ENCODE measurements at places on chromosomes 6 and 20. TPM values are rescaled to one million over a fixed set of nuclear protein-coding genes. Genes with fewer than 3 reads are reported as not detected.
A peak's percentile ranks its signal among the peaks of the same experiment; 100 is the strongest.

DNA sequence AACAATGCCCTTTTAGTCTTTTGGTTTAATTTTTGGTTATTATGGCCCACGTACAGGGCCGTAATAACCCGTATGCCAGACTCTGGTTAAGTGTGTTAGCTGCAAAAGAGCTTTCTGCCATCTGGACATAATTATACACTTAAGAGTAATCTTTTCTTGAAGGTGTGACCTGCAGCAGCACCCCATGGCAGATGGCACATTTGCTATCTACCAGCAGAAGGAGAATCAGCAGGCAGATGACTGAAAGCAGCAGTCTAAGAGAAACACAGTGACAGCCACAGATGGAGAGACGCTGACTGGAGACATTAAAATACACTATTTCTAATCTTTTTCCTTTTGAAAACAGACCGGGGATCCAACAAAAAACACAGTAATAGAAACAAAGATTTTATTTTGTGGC lies 18.7 kb downstream of the ASF1A start:
- no peak overlapping the region for H3K4me3 ChIP-seq
- no peak for DNase-seq
- no peaks in the 10 kb centered on the region for H3K36me3 ChIP-seq
- H3K4me1 ChIP-seq, result no peaks in the 10 kb centered on the region
- H3K27me3 ChIP-seq, result no peaks in the 10 kb centered on the region

DNA sequence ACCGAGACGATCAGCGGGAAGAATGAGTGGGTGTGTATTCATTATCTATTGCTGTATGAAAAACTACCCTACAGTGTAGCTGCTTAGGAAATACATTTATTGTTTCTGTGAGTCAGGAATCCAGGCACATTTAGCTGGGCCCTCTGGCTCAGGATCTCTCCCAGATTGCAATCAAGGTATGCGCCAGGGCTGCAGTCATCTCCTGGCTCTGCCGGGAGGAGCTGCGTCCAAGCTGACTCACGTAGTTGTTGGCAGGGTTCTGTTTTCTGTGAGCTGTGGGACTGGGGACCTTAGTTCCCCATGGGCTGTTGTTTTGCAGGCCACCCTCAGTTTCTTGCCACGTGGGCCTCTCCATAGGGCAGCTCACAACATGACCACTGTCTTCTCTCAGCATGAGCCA lies 68.2 kb upstream of the FUCA2 start:
- peak; percentile 66 for DNase-seq
- no peaks in the 10 kb centered on the region for H3K27me3 ChIP-seq

RPS6KA2 gene
- total RNA-seq, result 24.9 TPM

- H3K27ac ChIP-seq, result no peak overlapping the region
- DNase-seq, result no peak
- H3K4me1 ChIP-seq, result no peaks in the 10 kb centered on the region
- H3K27me3 ChIP-seq, result peaks cover 73% of the 10 kb centered on the region
These were observed 3.1 kb upstream of the INSM1 start for GRCh38 chr20:20364593-20365479.

LST1 gene
- total RNA-seq, result 5.8 TPM

GRCh38 chr6:162395181-162395580 lies 332.4 kb downstream of the PRKN start:
- no peak overlapping the region for H3K4me3 ChIP-seq
- H3K36me3 ChIP-seq, result no peaks in the 10 kb centered on the region
- H3K27ac ChIP-seq, result no peak overlapping the region
- no peaks in the 10 kb centered on the region for H3K27me3 ChIP-seq

- peaks cover 20% of the 10 kb centered on the region for H3K4me1 ChIP-seq
- DNase-seq, result no peak
- H3K27me3 ChIP-seq, result peaks cover 4% of the 10 kb centered on the region
- peaks cover 13% of the 10 kb centered on the region for H3K36me3 ChIP-seq
- H3K4me3 ChIP-seq, result no peak overlapping the region
- peak overlapping the region; percentile 77 for H3K27ac ChIP-seq
These were observed 1.5 kb downstream of the DLL1 start for GRCh38 chr6:170289180-170289931.

GRCh38 chr6:170135821-170136471 lies 154.9 kb downstream of the DLL1 start:
- no peaks in the 10 kb centered on the region for H3K4me1 ChIP-seq
- no peaks in the 10 kb centered on the region for H3K36me3 ChIP-seq
- DNase-seq, result no peak
- no peak overlapping the region for H3K4me3 ChIP-seq

KIF25 gene
- total RNA-seq, result not detected

DNA sequence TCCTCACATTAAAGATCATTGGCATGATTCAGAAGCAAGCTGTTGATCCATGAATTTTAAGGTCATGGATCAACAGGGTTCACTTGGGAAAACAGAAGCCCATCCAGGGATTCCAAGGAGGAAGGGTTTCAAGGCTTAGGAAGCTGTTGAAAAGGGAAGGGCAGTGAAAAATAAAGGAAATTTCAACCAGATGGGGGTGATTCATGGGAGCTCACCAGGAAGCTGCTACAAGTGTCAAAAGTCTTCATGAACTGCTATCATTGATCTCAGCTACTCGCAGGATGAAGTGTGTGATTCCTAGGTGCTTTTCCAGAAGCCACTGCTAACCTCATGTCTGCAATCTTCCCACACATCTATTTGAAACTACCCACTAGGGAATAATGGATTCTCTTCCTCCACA lies 26.2 kb downstream of the ADTRP start:
- H3K36me3 ChIP-seq, result no peaks in the 10 kb centered on the region
- DNase-seq, result no peak
- H3K27ac ChIP-seq, result no peak overlapping the region
- no peaks in the 10 kb centered on the region for H3K4me1 ChIP-seq
- no peaks in the 10 kb centered on the region for H3K27me3 ChIP-seq
- no peak overlapping the region for H3K4me3 ChIP-seq

DNA sequence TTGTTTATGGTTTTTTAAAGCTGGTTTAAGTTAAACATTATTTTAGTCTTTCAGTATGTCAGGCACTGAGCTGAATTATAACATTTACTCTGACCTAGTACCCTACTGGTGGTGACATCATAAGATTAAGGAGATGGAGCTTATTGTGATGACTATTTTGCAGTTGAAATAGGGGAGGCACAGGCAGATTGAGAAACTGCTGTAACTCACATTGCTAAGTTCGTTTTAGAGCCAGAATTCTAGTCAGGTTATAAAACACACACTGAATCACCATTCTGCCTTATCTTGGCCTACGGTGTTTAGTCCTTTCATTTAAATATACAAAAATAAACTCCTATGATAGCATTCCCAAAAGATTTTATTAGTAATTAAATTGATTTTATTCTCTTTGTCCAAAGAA lies 584.1 kb downstream of the TFAP2A start:
- no peak overlapping the region for H3K4me3 ChIP-seq
- no peaks in the 10 kb centered on the region for H3K36me3 ChIP-seq
- no peaks in the 10 kb centered on the region for H3K27me3 ChIP-seq
- no peak for DNase-seq

- no peaks in the 10 kb centered on the region for H3K36me3 ChIP-seq
- H3K4me3 ChIP-seq, result no peak overlapping the region
- H3K4me1 ChIP-seq, result no peaks in the 10 kb centered on the region
- H3K27me3 ChIP-seq, result no peaks in the 10 kb centered on the region
- no peak for DNase-seq
- no peak overlapping the region for H3K27ac ChIP-seq
These were observed 248.5 kb downstream of the BTBD3 start for GRCh38 chr20:12166053-12166717.

KCNK5 gene
- 0.88 TPM for total RNA-seq

DNA sequence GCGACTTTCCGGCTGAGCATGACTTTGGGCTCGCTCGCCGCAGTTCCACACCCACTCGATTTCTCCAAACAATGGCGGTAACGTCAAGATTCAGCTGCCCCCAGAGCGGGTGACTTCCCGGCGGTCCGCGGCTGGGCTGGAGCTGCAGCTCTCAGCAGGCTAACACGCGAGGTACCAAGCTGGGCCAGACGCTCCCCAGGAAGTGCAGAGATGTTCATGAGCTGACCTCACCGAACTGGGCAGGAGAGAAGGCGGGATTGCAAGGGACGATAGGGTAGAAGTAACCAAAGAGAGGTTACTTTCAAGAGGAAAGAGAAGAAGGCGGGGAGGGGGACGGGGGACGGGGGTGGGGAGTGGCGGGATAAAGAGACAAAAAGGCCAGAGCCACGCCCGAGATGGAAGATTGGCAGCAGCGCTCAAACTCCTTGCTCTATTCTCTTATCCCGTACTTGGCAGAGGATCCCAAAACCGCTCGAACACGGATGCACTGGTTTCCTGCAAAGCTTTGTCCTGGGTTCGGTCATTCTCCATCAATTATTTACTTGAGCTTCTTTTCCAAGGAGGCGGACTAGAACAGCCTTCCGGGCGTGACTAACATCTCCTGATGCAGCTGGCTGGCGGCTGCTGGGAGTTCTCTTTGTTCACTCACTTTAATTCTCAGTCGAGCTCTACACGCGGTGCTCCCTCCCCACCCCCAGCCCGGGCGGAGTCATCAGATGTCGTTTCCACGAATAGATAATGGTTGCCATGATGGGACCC lies at the start of gene MTCL3:
Gene MTCL3 (minus strand): TSS at position 626 of the 759 bp plus-strand sequence.
- H3K4me1 ChIP-seq, result peaks cover 17% of the 10 kb centered on the region
- no peak within 1 kb of the TSS for H3K4me3 ChIP-seq
- no peaks in the 10 kb centered on the region for H3K36me3 ChIP-seq
- DNase-seq, result no peak
- H3K27me3 ChIP-seq, result peaks cover 18% of the 10 kb centered on the region
- H3K27ac ChIP-seq, result no peak within 1 kb of the TSS

GRCh38 chr6:90169374-90169773 lies 127.3 kb downstream of the BACH2 start:
- H3K27me3 ChIP-seq, result no peaks in the 10 kb centered on the region
- no peak for DNase-seq
- H3K27ac ChIP-seq, result no peak overlapping the region
- no peak overlapping the region for H3K4me3 ChIP-seq

Measured in adrenal gland (tissue), 19 donors.